Endothelial cell of umbilical vein (primary cell): ENCODE measurements at places on chromosomes 12 and 14. TPM values are rescaled to one million over a fixed set of nuclear protein-coding genes. Genes with fewer than 3 reads are reported as not detected.

GRCh38 chr14:89093083-89093730 lies 268.8 kb downstream of the TTC8 start:
- no peaks in the 10 kb centered on the region for H3K4me1 ChIP-seq
- no peaks in the 10 kb centered on the region for H3K27me3 ChIP-seq
- H3K27ac ChIP-seq, result no peak overlapping the region
- no peak overlapping the region for H3K4me3 ChIP-seq
- DNase-seq, result no peak

DNA sequence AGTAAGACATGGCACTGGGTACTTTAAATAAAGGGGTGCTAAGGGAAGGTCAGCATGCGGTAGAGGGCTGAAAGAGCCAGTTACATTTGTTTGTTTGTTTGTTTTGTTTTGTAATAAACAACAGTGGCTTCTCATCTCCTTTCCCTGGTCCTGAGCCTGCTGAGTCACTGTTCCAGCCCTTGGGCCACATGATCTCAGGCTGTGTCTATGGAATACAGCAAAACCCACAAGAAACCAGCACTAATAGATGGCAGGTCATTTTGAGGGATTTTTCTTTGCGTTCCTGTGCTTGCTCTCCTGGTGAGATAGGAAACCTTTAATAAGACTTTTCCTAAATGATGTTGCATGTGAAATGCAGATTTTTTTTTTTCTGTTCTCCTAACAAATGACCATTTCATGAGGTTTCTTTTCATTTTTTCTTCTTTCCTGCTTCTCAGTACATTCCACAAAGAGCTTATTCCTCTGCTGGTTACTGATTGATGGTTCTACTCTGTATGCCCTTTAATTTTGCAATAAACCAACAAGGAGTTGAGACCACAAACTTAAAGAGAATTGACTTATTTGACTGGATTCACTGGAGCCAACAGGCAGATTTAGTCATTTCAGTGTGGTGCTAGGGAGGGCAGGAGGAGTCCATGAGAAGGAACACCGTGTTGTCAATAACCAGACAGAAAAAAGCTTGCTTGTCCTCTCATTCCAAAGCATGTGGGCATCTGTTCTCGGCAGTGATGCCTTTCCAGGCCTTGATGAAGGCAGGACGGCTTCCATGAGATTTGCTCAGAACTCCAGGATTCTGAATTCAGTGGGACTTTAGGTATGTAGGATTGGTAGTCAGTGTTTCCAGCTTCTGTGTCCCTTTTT lies 459.2 kb downstream of the RAD51B start:
- H3K4me1 ChIP-seq, result peaks cover 10% of the 10 kb centered on the region
- H3K27me3 ChIP-seq, result no peaks in the 10 kb centered on the region
- H3K4me3 ChIP-seq, result no peak overlapping the region
- H3K27ac ChIP-seq, result no peak overlapping the region

- H3K4me1 ChIP-seq, result peaks cover 32% of the 10 kb centered on the region
- H3K27ac ChIP-seq, result peak overlapping the region; percentile 24
- H3K4me3 ChIP-seq, result no peak overlapping the region
- H3K27me3 ChIP-seq, result no peaks in the 10 kb centered on the region
Observed at GRCh38 chr14:61615743-61616523, 79.4 kb upstream of the HIF1A start.

DNA sequence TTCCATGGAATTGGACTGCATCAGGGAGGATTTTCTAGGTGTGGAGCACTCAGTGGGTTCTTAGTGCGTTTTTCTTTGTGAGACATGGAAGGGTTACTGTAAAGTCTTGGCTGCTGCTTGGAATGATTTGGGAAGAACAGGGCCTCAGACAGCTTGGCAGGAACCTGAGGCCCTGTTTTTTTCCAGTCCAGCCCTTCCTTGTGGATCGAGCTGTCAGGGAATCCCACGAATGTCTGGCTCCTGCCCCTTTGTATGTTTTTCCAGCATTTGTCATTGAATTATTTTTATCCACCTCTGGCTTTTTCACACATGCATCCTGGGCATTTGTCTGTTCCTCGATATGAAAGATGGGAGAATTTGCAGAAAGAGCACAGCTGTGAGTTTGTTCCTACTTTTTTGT lies 158.5 kb downstream of the TGFB3 start:
- no peaks in the 10 kb centered on the region for H3K4me1 ChIP-seq
- no peak for DNase-seq
- H3K27ac ChIP-seq, result no peak overlapping the region
- H3K27me3 ChIP-seq, result no peaks in the 10 kb centered on the region

GRCh38 chr12:55771736-55772135 lies 28.8 kb downstream of the GDF11 start:
- H3K27ac ChIP-seq, result no peak overlapping the region
- peaks cover 19% of the 10 kb centered on the region for H3K36me3 ChIP-seq
- no peaks in the 10 kb centered on the region for H3K4me1 ChIP-seq
- no peak overlapping the region for H3K4me3 ChIP-seq
- no peaks in the 10 kb centered on the region for H3K27me3 ChIP-seq

- DNase-seq, result peak; percentile 48
- no peaks in the 10 kb centered on the region for H3K27me3 ChIP-seq
- H3K4me1 ChIP-seq, result peaks cover 21% of the 10 kb centered on the region
- peak overlapping the region; percentile 76 for H3K4me3 ChIP-seq
- peak overlapping the region; percentile 51 for H3K27ac ChIP-seq
- no peaks in the 10 kb centered on the region for H3K36me3 ChIP-seq
Observed at GRCh38 chr14:39169541-39169900, 612 bp downstream of the TRAPPC6B start.

- H3K27me3 ChIP-seq, result no peaks in the 10 kb centered on the region
- H3K27ac ChIP-seq, result peak overlapping the region; percentile 73
Observed at GRCh38 chr12:103930787-103931735, 851 bp downstream of the HSP90B1 start.

DNA sequence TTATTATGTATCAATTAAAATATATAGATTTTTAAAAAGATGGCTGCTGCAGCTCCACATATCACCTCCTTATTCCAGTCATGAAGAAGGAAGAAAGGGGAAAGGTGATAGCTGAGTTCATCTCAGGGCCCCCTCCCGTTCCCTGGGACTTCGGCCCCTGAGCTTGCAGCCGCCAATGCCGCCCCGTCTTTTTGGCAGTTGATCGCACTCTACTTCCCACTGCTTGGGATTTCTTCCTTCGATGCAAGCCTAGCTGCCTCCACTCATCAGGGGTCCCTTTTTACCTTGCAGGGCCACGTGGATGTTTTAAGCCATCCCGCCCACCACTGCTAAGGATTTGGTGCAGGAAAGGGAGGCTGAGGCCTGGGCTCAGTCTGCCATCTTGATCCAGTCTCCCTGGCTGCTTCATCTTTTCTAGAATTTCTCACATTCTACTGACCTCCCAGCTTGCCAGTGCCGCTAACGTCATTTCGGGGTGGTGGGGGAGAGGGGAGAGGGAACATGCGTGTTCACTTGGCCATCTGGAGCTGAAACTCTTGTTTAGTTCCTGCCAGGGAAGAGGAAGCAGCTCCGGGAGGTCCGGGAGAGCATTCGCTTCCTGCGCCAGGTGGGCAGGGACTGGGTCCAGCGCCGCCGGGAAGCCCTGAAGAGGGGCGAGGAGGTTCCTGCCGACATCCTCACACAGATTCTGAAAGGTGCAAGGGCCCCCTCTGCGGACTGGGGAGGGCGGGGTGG lies 31.3 kb downstream of the CYP46A1 start:
- no peak overlapping the region for H3K27ac ChIP-seq
- no peaks in the 10 kb centered on the region for H3K4me1 ChIP-seq
- DNase-seq, result no peak
- H3K27me3 ChIP-seq, result peaks cover 15% of the 10 kb centered on the region

DNA sequence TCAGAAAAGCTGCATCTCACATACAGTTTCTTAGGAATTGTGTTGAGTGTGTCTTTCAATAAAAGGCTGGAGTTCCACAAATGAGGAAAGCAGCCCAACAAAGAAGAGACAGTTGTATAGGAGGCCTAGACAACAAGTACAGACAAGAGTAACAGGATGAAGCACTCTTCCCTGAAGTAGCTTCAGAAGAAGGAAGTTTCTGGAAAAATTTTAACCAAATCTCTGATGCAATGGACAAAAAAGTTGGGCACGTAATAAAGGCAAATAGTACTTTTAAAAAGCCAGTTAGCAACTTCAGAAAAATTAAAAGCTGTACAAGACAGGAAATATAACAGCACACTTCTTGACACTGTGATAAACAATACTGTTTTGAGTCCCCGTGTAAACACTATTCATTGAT lies 134.1 kb upstream of the PLEKHG7 start:
- H3K36me3 ChIP-seq, result no peaks in the 10 kb centered on the region
- no peak overlapping the region for H3K27ac ChIP-seq
- no peak for DNase-seq
- no peak overlapping the region for H3K4me3 ChIP-seq
- no peaks in the 10 kb centered on the region for H3K4me1 ChIP-seq

DNA sequence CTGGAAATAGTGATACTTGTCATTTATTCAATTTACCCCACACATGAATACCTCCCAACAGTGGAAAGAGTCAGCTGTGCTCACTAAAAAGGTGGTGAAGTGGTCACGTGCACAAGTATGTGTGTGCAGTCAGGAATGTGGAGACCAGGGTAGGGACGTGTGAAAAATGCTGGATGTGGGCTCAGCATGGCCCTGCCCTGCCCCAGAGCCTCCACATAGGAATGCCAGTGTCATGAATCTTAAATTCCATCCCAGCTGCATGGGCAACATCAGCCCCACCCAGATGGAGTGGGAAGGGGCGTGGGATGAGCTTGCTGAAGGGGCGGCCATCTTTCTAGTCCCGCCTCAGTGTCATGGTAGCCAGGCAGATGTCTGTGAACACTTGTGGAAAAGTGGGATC lies 87.7 kb downstream of the C12orf75 start:
- H3K4me3 ChIP-seq, result no peak overlapping the region
- H3K27ac ChIP-seq, result no peak overlapping the region
- H3K27me3 ChIP-seq, result peaks cover 2% of the 10 kb centered on the region
- peaks cover 4% of the 10 kb centered on the region for H3K4me1 ChIP-seq

GRCh38 chr12:52006726-52007157 lies at the start of gene TAMALIN:
Gene TAMALIN (plus strand): TSS chr12:52006946. CDS start chr12:52007020, 74 bp downstream.
- H3K27me3 ChIP-seq, result no peaks in the 10 kb centered on the region
- H3K27ac ChIP-seq, result peak within 1 kb of the TSS; percentile 78
- peaks cover 12% of the 10 kb centered on the region for H3K36me3 ChIP-seq
- H3K4me3 ChIP-seq, result peak within 1 kb of the TSS; percentile 95
- peak; percentile 84 for DNase-seq

DNA sequence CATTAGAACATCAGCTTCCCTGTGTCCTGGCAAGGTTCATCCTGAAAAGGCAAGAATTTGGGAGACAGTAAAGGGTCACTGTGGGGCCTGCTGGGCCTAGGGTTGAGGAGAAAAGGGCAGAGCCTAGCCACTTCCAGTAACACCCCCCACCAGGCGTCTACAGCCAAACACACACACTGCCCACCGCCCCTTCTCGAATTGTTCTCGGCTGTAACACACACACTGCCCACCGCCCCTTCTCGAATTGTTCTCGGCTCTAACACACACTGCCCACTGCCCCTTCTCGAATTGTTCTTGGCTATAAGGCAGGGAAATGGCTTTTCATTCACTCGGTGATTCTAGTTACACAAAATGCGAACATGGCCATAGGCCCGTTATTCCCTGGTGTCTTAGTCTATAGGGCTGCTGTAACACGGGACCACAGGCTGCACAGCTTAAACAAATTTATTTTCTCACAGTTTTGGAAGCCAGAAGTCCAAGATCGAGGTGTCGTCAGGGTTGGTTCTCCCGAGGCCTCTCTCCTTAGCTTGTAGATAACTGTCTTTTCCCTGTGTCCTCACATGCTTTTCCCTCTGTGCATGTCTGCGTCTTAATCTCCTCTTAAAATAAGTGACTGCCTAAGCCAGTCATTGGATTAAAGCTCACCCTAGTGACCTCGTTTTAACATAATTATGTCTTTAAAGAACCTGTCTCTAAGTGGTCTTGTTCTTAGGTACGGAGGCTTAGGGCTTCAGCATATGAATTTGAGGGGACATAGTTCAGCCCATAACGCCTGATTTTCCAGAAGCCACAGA lies 171.0 kb downstream of the ADGRD1 start:
- H3K36me3 ChIP-seq, result no peaks in the 10 kb centered on the region
- H3K4me3 ChIP-seq, result no peak overlapping the region

Gene CCDC196
- not detected in 2 replicates for polyA plus RNA-seq

DNA sequence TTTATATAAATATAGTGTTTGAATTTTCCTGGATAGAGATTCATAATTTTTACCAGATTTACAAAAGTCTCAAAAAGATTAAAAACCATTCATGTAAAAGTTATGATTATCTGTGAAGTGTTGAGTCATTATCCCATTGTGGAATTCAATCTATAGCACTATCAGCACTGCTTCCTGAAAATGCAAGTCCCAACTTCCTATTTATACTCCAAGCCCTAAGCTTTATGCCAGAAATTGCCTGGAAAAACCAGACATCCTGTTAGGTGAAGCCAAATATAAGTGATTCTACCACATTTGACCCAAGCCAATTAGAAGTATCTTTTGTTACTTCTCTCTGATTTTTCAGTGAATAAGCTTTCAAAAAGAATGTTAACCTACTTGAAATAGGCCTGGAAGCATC lies 129.1 kb downstream of the GPR135 start:
- peak overlapping the region; percentile 87 for H3K27ac ChIP-seq
- DNase-seq, result peak; percentile 94

- H3K4me3 ChIP-seq, result no peak overlapping the region
- no peaks in the 10 kb centered on the region for H3K27me3 ChIP-seq
- peaks cover 17% of the 10 kb centered on the region for H3K36me3 ChIP-seq
- DNase-seq, result no peak
- H3K4me1 ChIP-seq, result peaks cover 4% of the 10 kb centered on the region
- no peak overlapping the region for H3K27ac ChIP-seq
Observed at GRCh38 chr12:54352891-54353874, 11.1 kb downstream of the GPR84 start.

DNA sequence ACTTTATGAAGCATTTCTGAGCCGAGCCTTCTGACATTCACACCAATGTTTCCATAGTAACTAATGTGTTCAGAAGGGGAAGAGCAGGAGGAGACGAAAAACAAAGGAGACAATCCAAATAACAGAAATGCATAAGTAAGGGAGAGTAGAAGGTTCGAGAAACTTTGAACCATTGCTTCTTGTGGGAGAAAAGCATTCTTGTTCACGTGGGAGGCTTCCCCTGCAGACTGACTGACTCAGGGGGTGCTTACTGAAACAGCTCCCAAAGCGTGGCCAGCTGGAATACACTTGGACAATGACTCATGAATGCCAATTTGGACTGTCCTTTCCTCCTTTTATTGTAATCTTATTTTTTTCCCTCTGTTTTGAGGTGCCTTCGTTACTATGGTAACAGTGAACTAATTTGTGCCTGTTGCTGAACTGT lies 73.9 kb downstream of the NEDD1 start:
- peaks cover 5% of the 10 kb centered on the region for H3K4me1 ChIP-seq
- no peaks in the 10 kb centered on the region for H3K36me3 ChIP-seq
- DNase-seq, result peak; percentile 82
- no peak overlapping the region for H3K27ac ChIP-seq
- H3K27me3 ChIP-seq, result peaks cover 5% of the 10 kb centered on the region
- no peak overlapping the region for H3K4me3 ChIP-seq
